ENCODE measurements at places on chromosomes 7 and 10. TPM values are rescaled to one million over a fixed set of nuclear protein-coding genes. Genes with fewer than 3 reads are reported as not detected.

SLC39A12 gene
- total RNA-seq: not detected

ASB15 gene
- total RNA-seq: not detected

SMKR1 gene
- total RNA-seq: not detected

FAM131B gene
- total RNA-seq: 1.3 TPM

CRYGN gene
- total RNA-seq: not detected

NUDCD3 gene
- 62.2 TPM for total RNA-seq

FGL2 gene
- 0.86 TPM for total RNA-seq

MUC12 gene
- total RNA-seq: not detected

WNT8B gene
- not detected for total RNA-seq

NODAL gene
- not detected for total RNA-seq

LIPN gene
- total RNA-seq: not detected

GRID1 gene
- total RNA-seq: under 0.01 TPM

GTF2IRD1 gene
- total RNA-seq: 17.1 TPM

TMEM176A gene
- total RNA-seq: not detected

TLX1 gene
- total RNA-seq: not detected

FGFR2 gene
- total RNA-seq: 0.86 TPM

ABHD11 gene
- total RNA-seq: 8.2 TPM

SMURF1 gene
- total RNA-seq: 28.7 TPM

GRB10 gene
- 23.3 TPM for total RNA-seq

TRIL gene
- under 0.01 TPM for total RNA-seq

RBP3 gene
- total RNA-seq: not detected

HPSE2 gene
- 5.6 TPM for total RNA-seq

SYT15 gene
- 0.64 TPM for total RNA-seq

FOXP2 gene
- 0.86 TPM for total RNA-seq

AKR1E2 gene
- 7.7 TPM for total RNA-seq

LMBR1 gene
- total RNA-seq: 25.1 TPM

PTPN20 gene
- total RNA-seq: under 0.01 TPM

ZNF239 gene
- total RNA-seq: 4.2 TPM

EPO gene
- not detected for total RNA-seq

MEOX2 gene
- total RNA-seq: not detected

NPY gene
- total RNA-seq: not detected

ADARB2 gene
- total RNA-seq: not detected

PARG gene
- 42.7 TPM for total RNA-seq

PRKG1 gene
- total RNA-seq: 19.0 TPM

PSMC2 gene
- total RNA-seq: 252 TPM

PLEKHS1 gene
- total RNA-seq: under 0.01 TPM

CADPS2 gene
- 27.2 TPM for total RNA-seq

ODAD2 gene
- 3.2 TPM for total RNA-seq

SPDYE9 gene
- not detected for total RNA-seq

HTRA1 gene
- total RNA-seq: 160 TPM

CDC123 gene
- 124 TPM for total RNA-seq

CCL24 gene
- not detected for total RNA-seq

MRPS16 gene
- 80.7 TPM for total RNA-seq

ZEB1 gene
- 89.8 TPM for total RNA-seq

MACROH2A2 gene
- 3.9 TPM for total RNA-seq

ZNF32 gene
- total RNA-seq: 29.0 TPM

SLC29A4 gene
- 2.2 TPM for total RNA-seq

Data from fibroblast of villous mesenchyme (primary cell).